Activated CD4-positive, alpha-beta T cell treated with anti-CD3 and anti-CD28 coated beads, Interleukin-2, amount 10 ng/mL, durations not matched to agents 7 days and 5 days (primary cell): ENCODE measurements at places on chromosomes 1 and 21.

GRCh38 chr1:21924503-21925005 is 12.6 kb downstream of the HSPG2 start:
- DNase-seq, result no peak

- DNase-seq, result no peak
Measured at GRCh38 chr1:46583494-46583893, 20.6 kb downstream of the MKNK1 start.

DNA sequence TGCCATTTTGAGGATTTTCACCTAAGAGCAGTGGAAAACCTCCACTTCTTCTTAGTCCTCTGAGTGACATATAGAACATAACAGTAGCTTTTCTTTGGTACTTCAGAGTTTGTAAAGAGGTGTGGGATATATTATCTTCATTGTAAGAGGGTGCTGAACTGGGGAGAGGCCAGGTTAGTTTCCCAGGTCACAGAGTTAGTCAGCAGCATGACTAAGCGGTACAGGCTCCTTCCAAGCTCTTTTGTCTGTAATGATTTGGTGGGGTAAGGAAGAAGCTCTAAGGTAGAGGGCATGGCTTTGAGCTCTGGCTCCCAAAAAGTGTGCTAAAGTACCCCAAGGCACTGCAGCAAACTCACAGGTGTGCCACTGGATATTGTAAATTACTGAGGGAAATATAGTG is 325.0 kb upstream of the PLXNA2 start:
- DNase-seq, result no peak

DNA sequence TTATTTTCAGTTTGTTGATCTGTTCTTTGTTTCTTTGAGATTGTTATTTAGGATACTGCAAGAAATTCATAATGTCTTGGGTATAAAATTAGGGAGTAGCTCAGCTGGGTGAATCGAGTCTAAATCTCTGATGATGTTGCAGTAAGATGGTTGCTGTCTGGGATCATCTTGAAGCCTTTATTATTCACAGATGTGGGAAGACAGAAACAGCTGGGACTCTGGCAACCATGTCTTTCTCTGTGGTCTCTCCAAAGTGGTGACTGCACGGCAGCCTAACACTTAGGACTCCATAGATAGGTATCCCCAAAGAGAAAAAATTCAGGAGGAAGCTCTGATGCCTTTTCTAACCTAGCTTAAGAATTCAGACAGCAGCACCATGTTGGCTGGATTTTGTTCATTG is 52.7 kb downstream of the RAP1A start:
- no peak for DNase-seq

DNA sequence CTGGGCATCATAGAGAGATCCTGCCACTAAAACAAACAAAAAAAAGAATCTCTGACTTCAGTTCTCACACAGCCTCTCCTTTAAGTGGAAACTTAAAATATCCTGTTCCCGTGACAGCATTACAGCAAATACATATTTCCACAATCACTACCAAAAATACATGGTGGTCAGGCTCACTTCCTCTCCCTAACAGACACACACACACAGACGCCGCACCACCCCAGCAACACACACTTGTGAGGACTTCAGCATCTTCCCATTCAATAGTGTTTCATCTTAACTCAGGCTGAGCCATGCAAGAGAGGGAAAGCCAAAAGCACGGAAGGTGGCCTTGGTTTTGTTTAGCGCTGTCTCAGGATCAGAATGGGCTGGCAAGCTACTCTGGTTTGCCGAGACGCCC is 21.9 kb downstream of the KIAA1614 start:
- DNase-seq, result no peak

DNA sequence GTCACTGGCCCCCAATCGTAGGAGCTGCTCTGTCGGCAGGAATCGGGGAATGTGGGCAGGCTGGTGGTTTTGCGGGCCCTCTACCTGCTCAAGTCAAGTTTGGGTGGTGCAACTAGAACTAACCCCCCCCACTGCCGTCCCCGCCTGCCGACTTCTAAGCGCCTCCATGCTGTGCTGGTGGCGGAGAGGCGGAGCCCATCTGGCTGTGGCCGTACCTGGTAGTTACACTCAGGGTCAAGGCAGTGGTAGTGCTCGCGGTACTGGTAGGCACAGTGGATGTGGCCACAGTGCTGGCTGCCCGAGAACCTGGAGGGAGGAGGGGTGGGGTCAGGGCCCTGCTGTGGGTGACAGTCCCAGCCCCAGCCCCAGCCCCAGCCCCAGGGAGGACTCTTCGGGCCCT is 140.0 kb downstream of the CASZ1 start:
- DNase-seq, result no peak

- no peak for DNase-seq
Measured at GRCh38 chr1:198633675-198634121, 5.1 kb upstream of the PTPRC start.

DNA sequence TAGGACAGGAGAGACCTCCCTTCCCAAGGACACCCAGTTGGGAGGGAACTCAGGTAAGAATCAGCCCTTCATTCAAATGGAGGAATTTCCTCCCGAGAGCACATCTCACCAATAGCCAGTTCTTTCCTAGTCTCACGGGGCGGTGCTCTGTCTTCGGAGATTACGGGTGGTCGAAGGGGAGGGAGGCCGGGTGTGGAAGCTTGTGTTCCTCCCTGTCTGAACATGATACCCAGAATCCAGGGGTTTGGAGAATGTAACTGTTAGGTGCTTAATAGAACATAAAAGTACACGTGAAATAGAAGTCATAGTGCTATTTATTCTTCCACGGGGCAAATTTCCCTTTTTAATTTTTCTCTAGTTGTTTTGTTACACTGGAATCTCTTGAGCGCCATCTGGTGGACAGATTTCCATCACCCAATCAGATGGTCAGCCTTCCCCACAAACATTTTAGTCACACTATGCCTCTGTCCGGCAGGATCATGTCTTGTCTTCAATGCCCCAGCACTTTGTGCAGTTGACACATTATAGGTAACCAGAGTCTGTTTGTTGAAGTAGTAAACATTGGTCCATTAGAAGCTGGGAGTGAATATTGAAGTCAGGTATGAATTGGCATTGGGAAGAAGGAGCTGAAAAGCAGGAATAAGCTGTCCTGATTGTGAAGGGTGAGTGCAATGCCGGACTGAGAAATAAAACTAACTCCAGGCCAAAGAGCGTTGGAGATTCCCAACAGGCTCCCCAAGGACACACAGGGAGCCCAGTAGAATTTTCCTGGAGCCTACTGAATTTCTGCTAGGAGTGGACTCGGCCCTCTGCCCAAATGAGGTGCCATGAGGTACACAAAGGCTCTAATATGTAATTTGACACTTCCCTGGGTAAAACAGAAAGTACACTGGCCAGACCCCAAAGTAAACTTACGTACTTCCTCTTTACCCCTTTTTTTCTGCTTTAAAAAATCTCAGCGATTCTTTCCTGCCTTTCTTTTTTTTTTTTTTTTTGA is 27.6 kb upstream of the ZNF697 start:
- peak; percentile 79 for DNase-seq

DNA sequence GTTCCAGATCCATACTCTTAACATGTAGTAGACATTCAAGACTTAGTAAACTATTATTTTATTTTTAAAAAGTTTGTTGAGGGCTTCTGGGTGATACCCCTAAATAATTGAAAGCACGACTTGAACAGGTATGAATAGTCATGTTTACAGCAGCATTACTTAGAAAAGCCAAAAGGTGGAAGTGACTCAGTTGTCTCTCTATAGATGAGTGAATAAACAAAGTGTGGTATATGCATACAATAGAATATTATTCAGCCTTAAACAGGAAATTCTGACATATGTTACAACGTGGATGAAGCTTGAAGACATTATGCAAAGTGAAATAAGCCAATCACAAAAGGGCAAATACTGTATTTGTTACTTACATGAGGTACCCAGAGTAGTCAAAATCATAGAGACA is 26.5 kb downstream of the TSNAX start:
- no peak for DNase-seq

GRCh38 chr21:34186109-34186719 is 112.8 kb downstream of the MRPS6 start:
- no peak for DNase-seq

GRCh38 chr1:6384962-6385361 is 8.6 kb downstream of the ACOT7 start:
- no peak for DNase-seq

DNA sequence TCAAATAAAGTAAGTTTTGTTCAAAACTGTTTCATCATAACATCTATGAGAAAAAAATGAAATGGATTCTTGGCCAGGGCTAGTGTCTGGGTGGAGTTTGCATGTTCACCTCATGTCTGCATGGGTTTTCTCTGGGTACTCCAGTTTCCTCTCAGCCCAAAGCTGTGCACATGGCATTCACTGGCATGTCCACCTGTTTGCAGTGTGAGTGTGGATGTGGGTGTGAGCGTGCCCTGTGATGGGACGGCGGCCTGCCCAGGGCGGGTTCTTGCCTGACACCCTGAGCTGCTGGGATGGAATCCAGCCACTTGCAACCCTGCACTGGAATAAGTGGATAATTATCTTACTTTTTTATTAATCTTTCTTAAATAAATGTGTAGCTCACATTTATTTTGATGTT is 185.5 kb downstream of the RYR2 start:
- DNase-seq, result no peak

- DNase-seq, result no peak
Measured at GRCh38 chr1:205374210-205375078, 17.7 kb upstream of the KLHDC8A start.

DNA sequence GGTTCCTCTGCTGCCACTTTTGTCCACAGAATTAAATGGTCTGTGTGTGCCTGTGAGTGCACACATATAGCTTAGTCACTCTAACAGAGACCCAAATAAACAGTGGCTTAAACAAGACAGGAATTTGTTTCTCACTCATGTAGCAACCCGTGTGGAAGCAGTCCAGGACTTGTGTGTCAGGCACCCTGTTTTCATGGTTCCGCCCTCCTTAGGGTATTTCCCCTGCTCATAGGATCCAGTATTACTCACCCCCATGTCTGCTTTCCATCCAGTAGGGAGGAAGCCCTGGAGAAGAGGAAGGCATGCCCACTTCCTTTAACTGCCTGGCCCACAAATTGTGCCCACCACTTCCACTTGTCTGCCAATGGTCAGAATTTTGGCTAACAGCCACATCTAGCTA is 41.3 kb upstream of the TACSTD2 start:
- DNase-seq, result peak; percentile 10

DNA sequence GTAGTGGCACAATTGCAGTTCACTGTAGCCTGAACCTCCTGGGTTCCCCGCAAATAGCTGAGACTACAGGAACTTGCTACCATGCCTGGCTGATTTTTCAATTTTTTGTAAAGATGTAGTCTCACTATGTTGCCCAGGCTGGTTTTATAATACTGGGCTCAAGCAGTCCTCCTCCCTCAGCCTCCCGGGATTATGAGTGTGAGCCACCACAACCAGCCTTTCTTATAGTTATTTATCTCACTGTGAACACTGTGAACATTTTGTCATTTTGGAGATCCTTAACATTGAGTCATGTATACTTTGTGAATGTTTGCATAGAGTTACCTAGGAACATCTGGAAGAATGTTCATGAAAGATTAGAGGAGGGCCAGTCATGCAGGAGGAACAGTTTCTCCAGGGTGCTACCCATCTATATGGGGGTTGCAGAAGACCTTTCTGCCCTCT is 127.1 kb upstream of the CACYBP start:
- no peak for DNase-seq

DNA sequence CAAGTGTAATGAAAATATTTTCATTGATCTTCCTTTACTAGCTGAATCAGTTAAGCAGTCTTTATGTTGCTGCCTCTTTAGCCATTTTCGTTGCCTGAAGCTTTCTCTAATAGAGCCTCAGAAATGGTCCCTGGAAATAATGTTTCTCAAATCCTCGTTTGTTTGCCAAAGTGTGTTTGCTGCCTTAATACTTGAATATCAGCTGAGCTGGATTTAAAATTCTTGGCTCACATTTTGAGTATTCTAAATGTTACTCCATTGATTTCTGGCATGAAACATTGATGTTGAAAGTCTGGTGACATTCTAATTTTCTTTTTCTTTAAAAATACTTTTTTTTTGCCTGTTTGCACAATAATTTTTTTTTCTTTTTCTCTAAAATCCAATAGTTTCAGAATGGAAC is 84.6 kb upstream of the SERBP1 start:
- no peak for DNase-seq

DNA sequence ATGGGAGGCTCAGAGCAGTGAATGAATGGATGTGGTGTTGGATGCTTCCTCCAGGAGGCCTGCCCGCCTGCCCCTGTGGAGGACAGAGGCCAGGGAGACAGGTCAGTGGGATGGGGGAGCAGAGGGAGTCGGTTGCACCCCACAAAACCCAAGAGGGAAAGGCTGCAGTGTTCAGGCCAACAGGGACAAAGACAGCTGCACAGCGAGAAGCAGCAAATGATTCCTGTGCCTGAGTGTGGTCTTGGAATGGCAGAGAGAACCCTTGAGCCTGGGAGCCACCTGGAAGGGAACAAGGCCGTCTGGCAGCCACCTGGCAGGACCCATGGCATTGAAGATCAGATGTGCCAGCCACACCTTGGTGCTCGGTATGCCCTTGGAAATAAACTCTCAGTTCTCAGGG is 8.1 kb downstream of the TFF3 start:
- no peak for DNase-seq

DNA sequence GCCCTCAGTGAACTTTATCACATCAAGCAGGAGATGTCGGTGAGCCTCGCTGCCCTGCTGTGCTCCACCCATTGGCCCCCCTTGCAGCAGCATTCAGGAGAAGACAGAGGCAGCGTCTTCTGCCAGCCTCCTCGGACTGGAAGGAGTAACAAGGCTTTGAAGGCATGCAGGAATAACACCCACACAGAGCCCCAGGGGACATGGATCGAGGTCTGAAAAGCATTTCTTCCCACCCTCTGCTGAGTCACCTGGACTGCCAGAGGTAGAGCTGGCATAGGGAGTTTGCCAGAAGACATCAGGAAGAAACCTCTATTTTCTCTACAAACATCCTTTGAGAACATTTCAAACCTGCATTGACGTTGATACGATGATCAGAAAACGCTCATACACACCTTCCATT is 42.9 kb downstream of the COL18A1 start:
- no peak for DNase-seq

GRCh38 chr1:23098463-23099170 is 70.0 kb downstream of the LUZP1 start:
- DNase-seq, result peak; percentile 71

DNA sequence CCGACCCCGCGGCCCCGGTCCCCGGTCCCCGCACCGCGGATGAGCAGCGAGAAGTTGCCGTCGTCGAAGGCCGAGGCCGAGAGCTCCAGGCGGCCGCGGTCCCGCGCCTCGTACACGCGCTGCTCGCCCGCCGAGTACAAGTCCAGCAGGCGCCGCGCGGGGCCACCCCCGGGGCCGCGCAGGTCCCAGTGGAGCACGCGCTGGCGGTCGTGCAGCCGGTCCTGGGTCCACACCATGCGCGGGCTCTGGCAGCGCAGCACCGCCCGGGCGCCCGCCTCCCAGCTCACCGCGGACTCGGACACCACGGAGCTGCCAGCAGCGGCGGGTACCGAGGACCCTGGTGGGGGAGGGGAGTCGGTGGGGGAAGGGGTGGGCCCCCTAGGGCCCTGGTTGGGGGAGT is 2.9 kb downstream of the MXRA8 start:
- no peak for DNase-seq
